ENCODE measurements at places on chromosomes 16 and 17.

GRCh38 chr17:1398931-1399678, 917 bp downstream of the YWHAE start:
- peak; percentile 74 for DNase-seq

DNA sequence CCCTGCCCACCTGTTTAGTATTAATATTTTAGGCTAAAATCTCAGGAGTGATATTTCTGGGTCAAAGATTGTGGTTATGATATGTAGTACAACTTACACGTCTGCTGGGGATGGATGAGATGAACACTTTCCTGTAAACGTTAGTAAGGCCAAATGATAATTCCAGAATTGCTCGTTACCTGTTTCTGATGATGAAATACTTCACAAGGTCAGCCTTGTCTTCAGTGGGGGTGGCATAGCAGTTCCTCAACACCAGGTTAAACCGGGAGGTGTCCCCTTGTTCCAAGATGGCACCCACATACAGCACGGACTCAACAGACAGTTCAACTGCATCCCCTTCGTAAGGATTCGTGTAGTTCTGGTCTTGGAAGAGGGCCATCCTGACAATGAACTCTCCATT, 9.3 kb downstream of the GP2 start:
- DNase-seq, result no peak

DNA sequence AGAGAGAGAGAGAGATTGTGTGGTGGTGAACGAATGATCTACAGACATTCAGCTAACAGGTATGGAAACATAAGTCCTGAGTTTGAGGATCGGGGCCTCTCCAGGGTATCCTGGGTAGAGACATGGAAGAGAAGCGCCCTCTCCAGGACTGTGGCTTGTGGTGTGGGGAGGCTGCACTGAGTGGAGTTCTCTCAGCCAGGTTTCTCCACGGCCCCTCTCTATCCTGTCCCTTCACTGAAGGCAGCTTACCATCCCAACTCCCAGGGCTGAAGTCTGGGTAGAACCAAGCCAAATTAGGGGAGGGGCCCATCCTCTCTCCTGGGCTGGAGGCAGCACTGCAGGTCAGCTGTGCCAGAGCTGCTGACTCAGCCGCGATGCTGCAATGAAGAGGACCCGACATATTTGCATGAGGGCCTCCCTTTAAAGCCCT, 6.2 kb downstream of the C1QL1 start:
- no peak for DNase-seq

- peak; percentile 47 for DNase-seq
These were observed 1.5 kb upstream of the GSE1 start for GRCh38 chr16:85611444-85612190.

DNA sequence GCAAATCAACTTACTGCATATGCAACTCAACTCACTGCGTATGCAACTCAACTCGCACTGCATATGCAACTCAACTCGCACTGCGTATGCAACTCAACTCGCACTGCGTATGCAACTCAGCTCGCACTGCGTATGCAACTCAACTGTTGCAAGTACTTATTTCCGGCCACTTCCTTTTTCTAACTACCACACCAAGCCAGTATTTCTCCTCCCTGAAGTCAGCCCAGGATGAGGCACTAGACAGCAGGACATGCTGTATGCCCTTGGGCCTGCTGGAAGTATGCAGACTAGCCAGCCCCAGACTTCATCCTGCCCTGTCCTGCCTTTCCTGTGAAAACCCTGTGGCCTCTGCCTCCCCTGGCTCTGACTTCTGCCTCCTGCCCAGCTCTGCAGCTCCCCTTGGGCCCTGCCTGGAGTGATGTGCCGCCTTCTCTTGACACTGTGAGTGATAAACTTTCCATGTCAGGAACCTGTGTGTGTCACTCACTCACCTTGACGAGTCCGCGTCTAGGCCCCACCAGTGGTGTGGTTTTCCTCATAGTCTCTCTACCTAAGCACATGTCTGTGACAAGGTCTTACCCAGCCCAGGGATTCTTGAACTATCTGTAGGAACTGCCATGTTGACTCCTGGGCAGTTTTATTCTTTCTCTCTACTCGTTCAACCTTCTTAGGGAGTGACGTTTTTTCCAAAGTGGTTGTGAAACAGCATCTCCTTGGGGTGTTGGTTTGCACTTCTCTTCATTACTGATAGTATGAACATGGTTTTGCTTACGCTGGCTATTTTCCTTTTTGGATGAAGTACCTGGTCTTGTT, 16.4 kb downstream of the ZNF778 start:
- DNase-seq, result no peak

GRCh38 chr17:49074851-49075540, 57.6 kb upstream of the B4GALNT2 start:
- no peak for DNase-seq

- DNase-seq, result no peak
These were observed 5.4 kb downstream of the HELZ start for GRCh38 chr17:67239597-67239996.

DNA sequence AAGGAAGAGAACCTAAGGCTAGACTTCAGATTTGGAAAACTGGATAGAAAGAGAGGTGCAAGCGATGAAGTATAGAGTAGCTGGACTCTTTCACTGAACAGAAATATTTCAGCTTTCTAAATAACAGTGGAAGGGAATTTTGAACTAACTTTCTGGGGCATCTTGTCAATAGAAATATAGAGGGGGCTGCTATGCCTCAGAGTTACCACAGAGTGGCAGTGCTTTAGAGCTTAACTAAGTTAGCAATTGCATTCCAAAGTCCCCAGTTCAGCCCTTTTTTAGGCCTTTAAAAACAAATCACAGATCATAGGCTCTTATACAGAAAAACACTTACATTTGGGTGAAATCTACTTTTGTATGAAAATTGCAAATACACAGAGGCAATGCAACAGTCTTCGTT, 154.2 kb upstream of the CDH8 start:
- DNase-seq, result no peak

DNA sequence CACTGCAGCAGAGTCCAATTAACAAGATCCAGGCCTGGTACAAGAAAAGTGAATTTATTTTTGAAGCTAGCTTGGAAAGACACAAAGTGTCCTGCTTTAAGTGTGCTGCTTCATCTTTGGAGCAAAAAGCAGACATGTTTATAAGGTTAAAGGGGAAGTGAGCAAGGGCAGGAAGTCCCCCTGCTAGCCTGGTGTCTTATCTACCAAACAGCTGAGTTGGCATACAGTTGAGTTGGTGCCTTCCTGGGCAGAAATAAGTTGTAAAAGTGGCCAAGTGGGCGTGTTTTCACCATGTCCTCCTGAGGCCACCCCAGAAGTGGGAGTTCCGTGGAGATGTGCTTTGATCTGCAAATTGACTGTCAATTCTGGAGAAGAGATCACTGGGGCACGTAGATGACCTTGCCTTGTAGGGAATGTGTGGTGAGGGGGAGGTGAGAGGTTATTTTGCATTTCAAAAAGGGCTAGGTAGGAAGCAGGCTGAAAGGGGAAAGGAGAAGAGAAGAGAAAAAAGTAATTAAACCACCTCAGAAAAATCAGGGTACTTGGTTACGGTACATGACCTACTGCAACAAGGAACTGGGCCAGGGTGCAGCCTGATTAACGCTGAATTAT, 38.3 kb upstream of the HSBP1 start:
- DNase-seq, result no peak

GRCh38 chr16:1982013-1982433, 754 bp upstream of the NOXO1 start:
- DNase-seq, result no peak

DNA sequence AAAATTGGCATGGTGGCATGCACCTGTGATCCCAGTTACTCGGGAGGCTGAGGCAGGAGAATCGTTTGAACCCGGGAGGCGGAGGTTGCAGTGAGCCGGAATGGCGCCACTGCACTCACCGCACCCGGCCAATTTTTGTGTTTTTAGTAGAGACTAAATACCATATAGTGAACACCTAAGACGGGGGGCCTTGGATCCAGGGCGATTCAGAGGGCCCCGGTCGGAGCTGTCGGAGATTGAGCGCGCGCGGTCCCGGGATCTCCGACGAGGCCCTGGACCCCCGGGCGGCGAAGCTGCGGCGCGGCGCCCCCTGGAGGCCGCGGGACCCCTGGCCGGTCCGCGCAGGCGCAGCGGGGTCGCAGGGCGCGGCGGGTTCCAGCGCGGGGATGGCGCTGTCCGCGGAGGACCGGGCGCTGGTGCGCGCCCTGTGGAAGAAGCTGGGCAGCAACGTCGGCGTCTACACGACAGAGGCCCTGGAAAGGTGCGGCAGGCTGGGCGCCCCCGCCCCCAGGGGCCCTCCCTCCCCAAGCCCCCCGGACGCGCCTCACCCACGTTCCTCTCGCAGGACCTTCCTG, at the start of gene HBQ1:
Gene HBQ1, plus strand, starts transcription at position 359 of the 575 bp plus-strand sequence. Its CDS starts 28 bp downstream, at position 387.
- DNase-seq, result no peak

DNA sequence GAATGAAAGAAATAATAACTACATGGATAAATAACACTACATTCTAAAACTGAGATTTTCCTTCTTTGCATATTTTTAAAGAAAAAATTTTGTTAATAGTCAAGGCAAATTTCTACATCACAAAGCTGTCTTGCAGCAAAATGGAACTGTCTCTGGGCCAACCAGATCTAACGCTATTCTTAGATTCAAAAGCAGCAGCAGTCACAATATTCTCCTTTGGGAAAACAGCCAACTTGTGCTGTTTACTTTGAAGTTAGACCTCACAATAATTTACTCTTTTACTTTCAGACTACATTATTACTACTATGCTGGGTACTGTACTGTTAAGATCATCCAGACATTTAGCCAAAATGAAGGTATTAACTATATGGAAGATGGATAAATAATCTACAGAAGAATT, 189.1 kb downstream of the CEP112 start:
- no peak for DNase-seq

DNA sequence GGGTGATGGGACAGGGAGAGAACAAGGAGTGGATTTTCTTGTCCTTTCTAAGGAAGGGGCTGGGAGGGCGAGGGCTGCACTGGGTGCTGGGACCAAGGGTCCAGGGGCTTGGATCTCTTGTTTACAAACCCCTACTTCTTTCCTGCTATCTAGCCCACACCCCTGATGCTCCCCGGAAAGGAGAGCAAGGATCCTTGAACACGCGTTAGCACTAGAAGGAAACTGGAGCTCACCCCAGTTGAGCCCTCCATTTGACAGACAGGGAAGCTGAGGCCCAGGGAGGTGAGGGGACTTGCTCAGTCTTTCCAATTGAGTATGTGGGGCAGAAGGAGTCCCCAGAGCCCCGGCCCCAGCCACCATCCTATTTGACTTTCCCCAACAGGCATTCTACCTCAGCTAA, 4.6 kb upstream of the ITGAE start:
- no peak for DNase-seq

DNA sequence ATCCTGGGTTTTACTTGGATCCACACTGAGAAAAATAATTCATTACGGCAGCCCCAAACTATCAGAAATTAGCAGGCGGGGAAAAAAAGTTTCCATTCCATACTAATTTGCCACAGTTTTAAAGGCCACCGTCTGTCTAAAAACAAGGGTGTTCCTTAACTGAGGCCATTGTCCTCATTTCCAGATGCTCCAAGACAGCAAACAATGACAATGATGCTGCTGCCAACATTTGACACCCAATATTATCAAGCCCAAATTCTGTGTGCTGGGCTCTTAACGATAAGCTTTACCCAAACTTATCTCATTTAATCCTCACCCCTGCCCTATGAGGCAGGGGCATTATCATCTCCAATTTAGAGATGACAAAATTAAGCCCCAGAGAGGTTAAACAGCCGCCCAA, 26.3 kb downstream of the CUEDC1 start:
- no peak for DNase-seq

DNA sequence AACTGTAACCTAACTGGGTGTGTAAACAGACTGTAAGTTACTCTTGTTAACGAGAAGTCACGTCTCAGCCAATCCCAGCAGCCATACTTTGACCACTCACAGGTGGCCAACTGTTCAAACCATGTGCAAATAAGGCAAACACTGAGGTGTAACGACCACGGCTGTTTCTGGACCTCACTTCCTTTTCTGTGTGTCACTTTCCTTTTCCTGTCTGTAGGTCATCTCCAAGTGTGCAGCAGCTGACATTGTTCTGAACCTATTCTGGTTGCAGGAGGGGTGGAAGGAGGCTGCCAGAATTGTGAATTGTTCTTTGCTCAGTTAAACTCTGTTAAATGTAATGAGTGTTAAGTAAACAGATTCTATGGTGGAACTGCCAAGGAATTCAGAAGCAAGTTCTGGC, 627.4 kb downstream of the KCNJ2 start:
- no peak for DNase-seq

GRCh38 chr17:6147042-6147441, 76.9 kb downstream of the WSCD1 start:
- DNase-seq, result no peak

GRCh38 chr16:70701036-70701435, 15.2 kb upstream of the MTSS2 start:
- no peak for DNase-seq

- DNase-seq, result no peak
These were observed 58.2 kb upstream of the LHX1 start for GRCh38 chr17:36879027-36879426.

DNA sequence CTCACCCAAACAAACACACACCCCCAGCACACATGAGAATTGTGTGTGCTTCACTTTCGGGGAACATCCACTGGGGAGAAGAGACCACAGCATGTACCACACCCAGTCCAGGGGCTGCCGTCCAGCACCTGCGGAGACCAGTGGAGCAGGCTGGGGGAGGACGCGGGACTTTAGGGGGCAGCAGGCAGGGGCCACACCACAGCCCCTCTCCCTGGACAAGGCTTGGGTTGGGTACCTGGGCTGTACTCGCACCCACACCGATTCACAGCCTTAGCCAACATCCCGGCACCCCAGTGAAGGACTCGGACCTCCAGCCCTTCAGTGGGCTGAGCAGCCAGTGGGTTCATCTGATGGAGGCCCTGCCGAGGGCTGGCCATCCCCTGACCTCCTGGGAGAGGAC, 63.3 kb downstream of the RBFOX3 start:
- no peak for DNase-seq

DNA sequence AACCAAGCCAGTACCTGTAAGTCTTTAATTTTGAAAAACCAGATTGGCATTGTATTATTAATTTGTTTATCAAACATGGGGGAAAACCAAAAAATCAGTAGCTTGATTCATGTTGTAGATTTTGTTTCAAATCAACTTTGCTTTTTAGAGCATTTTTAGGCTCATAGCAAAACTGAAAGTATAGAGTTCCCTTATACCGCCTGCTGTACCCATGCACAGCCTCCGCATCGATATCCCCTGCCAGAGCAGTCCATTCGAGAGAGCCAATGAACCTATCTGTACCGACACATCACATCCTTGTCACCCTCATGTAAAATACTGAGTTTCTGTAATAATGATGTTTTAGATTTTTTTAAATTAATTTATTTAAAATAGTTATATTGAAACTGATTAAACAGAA, 16.2 kb upstream of the MRC2 start:
- no peak for DNase-seq

DNA sequence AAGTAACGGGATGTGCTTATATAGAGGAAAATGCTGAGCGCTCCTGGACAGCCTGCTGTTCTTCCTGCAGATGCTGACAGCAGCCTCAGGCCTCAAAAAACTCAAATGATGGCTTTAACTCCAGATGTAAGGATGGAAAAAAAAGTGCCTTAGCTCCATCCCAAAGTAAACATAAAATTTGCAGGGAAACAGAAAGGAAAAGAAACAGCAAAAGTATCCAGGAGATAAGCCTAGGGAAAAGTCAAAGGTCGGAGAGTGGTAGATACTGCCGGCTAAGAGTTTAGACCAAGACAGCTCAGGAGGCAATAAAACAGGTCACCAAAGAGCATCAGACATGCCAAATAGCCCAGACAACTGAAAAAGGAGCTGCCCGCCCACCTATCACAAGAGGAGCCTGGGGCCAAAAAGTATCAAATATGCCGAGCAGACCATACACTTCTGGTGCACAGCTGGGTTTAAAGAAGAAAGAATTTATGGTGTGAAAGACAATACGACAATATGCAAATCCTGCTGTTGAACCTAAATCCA, 6.9 kb downstream of the KRT31 start:
- DNase-seq, result no peak
